ENCODE measurements at places on chromosomes 5 and 9.

GRCh38 chr9:79143211-79143610 is 428.6 kb upstream of the TLE4 start:
- DNase-seq, result no peak

DNA sequence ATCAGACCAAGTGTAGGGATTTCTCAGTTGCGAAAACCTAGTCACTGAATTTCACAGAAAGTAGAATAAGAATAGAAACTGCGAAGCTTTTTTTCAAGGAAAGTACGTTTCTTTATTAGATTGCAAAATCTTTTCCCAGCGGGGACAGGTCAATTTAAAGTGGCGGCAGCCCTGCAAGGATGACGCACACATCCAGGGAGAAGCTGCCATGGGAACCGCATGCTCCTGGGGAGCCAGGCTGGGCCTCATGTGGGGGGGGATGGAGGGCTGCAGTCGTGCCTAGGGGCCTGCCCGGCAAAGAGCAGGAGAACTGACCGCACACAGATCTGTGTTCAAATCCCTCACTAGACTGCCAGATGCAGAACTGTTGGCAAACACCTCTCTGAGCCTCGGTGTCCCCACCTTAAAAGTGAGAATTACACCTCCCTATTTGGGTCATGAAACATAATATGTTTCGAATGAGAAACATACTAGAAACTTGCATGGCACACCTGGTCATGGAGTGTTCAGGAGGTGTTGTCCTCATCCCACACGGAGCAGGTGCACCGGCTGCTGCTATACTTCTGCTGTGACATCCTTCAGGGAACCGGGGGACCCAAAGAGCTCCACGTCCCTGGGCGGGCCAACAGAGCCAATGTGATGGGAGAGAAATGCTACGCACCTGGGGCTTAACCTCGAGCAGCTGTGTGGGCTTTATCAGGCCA is 127.8 kb upstream of the PHYKPL start:
- DNase-seq, result no peak

GRCh38 chr9:21414220-21414940 is 5.5 kb downstream of the IFNA8 start:
- no peak for DNase-seq

DNA sequence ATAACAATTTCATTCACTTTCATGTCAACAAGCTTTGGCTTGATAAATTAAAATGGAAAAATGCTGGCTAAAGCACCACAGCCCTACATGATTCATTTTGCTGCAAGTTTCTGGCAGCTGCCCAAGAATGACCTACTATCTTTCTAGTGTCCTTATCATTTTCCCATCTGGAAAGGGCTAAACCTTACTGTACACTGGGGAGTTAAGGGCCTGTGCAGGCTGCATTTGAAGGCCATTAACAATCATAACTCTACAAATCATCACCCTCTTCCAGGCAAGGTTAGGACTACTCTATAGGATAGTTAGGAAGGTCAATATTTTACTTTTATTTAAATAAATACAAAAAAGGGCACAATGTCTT is 579.7 kb upstream of the ZNF608 start:
- DNase-seq, result peak; percentile 70

GRCh38 chr5:150443242-150444075 is 6.1 kb downstream of the RPS14 start:
- no peak for DNase-seq
